ENCODE measurements at places on chromosomes 6 and 20.

DNA sequence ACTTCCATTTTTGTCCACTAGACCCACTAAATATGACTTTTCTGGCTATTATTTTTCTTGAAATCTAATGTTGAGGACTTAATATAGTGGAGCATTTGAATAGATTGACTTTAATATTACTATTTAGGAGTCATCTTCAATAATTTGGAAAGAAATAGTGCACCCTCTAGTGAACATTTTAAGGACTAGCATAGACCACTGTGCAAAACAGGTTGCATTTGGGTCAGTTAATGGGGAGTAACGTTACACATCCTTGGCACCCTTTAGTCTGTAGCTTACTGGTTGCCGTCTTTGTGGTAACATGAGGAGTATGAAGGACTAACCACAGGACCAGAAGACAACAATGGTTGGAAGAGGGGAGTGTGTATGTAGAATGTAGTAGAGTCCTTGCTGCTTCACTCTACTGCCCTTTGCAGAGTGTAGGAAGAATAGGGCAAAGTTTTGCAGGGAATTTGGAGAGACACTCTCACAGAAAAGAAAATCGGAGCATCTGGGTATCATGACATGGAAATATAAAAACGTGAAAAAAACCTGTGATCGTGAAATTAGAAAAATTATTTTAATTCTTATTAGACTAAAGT lies 25.2 kb downstream of the RFPL4B start:
- no peak for DNase-seq

DNA sequence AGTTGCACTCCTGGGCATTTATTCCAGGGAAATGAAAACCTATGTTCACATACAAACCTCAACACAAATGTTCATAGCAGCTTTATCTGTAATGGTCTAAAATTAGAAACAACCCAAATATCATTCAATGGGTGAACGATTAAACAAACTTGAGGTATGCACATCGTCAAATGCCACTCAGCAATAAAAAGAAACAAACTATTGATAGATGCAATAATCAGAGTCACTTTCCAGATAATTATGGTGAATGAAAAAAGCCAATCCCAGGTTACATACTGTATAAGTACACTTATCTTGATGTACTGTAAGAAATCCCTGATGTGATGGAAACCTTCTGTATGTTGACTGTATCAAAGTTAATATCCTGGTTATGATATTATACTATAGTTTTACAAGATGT lies 38.8 kb downstream of the RNF24 start:
- DNase-seq, result no peak

DNA sequence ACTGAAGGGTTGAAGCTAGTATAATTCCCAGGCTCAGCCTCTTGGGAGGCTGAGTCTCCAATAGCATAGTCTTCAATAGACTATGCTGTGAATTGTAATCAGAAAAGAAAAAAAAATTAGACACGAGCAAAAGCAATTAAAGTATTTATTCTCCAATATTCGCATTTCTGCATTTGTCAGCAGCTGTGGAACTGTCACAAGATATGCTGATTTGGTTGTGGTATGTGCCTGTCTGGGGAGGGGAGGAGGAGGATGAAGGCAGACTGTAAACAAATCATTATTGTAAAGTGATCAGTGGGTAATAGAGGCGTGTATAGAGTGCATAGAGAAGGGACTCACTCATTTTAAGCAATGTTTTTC lies 10.1 kb upstream of the BICRAL start:
- DNase-seq, result no peak

DNA sequence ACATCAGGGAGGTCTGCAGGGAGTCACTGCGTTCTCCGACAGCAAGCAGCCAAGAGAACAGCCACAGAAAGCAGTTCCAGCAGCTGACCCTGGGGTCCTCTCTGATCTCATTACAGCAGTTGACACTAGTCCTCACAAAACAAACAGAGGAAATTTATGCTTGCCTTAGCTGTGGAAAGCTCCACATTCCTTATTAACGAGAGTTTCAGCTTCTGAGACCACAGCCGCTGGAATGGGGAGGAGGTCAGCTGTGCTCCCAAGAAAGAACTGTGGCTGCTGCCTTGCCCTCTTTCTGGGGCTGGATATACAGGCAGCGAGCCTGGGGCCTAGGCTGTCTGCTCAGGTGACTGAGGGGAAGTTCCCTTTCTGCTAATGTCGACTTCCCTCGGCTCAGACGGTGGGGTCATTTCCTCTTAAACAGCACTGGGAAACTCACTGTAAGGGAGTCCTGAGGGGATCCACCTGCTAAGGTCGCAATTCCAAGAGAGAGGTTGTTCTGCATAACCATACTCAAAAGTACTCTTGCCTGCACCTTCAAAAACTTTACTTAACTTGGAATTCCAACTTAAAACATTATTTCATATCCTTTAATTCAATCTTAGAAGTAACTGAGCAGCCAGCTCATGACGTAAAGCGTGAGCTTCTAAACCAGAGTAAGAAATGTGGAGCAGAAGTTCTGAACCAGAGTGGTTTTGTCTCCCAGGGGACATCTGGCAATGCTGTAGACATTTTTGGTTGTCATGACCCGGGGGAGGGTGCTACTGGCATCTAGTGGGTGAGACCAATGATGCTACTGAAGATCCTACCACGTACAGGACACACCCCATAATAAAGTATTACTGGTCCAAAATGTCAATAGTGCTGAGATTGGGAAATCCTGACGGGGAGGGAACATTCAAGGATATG lies 80.3 kb downstream of the BACH2 start:
- no peak for DNase-seq

DNA sequence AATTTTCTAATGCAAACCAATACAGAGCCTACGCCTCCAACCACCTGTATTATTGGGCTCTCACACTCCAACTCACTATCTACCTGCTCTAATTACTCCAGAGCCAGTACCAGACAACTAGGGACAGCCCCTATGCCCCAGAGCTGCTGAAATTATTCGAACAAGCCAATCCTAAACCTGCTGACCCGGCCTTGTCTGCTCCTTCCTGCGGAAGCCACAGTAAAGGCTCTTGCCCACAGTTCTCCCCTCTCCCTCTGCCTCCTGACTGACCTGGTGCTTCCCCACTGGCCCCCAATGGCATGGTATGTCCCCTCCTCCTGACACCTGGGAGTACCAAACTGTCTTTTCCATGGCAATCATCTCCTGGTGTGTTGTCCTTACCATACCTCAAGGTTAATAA lies 4.1 kb upstream of the TOX2 start:
- DNase-seq, result no peak

- no peak for DNase-seq
Observed at GRCh38 chr6:151005896-151006632, 140.6 kb downstream of the MTHFD1L start.

- no peak for DNase-seq
Observed at GRCh38 chr20:44409132-44409600, 53.7 kb downstream of the HNF4A start.

GRCh38 chr20:20946122-20946759 lies 159.9 kb downstream of the LINC00237 start:
- DNase-seq, result no peak

DNA sequence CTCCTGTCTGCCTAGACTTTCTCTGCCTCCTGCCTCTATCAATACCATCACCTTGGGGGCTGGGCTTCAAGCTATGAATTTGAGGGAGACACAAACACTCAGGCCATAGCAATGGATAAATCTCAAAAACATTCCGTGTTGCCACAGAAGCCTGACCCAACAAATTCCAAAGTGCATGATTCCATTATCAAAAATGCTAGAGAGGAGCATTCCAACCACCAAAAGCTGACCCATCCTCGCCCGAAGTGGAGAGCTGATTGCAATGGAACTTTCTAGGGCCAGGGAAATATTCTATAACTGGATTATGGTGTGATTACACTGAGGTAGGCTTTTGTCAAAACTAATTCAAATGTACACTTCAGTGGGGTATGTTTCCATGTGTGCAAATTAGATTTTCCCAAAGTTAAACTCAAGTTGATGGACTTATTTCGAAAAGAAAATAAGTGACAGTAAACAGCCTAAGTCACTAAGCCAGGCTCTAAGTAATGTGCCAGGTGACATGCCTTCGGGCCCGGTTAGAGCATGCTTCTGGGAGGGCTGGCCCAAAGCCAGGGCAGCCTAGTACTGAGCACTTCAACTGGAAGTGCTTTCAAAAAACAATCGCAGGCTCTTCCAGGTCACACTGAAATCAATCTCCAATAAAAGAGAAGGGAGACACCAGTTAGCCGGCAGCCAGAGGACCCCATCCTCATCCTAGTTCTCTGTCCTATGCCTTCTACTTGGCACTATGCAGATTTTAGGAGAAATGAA lies 142.3 kb downstream of the TBXT start:
- DNase-seq, result no peak

- DNase-seq, result no peak
Observed at GRCh38 chr6:23499549-23499948, 626.5 kb upstream of the NRSN1 start.

GRCh38 chr20:45518282-45518681 lies 2.9 kb upstream of the SPINT3 start:
- DNase-seq, result no peak

DNA sequence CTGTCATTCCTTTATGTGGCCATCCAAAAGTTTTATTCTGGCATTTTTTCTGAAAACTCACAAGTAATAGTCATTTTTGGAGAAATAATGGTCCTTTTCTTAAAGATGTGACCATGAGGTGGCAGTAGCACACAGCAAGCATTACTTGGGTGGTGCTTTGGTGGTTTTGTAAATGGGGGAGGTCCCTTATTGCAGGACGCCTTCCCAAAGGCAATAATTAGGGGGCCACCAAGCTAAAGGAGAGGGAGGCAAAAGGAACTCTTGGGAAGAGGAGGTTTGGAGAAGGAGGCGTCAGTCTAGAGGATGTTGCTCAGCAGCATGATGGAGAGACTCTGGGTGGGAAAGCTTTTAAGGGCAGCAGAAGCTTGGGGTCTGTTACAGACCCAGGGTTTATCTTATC lies 422.6 kb upstream of the MMS22L start:
- DNase-seq, result no peak

DNA sequence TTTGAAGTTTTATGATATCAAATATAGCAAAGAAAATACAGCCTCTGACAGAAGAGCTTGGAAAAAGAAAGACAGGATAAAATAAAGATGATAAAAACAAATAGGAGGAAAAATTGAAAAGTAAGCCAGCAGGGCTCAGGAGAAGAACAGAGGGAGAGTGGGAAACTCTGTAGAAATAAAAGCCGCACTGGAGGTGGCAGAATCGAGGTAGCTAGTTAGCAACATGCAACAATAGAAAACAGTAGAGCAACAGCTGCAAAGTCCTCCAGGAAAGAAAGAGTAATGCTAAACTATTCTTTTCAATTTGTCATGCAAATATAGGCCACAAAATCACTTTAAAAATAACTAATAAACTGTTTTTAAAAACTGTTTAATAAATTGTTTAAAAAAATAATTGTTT lies 28.8 kb downstream of the HBS1L start:
- DNase-seq, result no peak

GRCh38 chr20:59084041-59084850 lies 41.7 kb upstream of the PRELID3B start:
- no peak for DNase-seq

GRCh38 chr6:12221856-12222255 lies 68.3 kb upstream of the EDN1 start:
- DNase-seq, result no peak

GRCh38 chr6:15426901-15427300 lies 181.0 kb downstream of the JARID2 start:
- no peak for DNase-seq

GRCh38 chr20:33516882-33517281 lies 27.0 kb downstream of the CBFA2T2 start:
- no peak for DNase-seq

- no peak for DNase-seq
Observed at GRCh38 chr20:61436667-61437279, 184.7 kb downstream of the CDH4 start.

DNA sequence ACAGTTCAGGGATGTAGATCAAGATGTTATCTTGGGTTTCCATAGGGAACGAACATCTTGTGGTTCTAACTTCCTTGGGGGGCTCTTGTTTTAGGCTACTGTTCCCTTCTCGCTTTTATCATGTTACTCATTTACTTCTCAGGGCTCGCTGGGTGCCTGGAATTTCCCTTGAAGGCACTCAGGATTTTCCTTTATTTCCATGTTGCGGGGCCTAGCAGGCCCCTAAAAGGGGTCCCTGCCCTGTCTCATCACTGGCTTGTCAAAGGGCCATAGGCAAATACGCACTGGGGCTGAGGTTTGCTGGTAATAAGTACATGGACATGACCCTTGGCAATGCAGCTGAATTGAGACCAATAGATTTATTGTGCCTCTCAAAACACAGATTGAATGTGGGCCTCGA lies 262.3 kb downstream of the CDH4 start:
- DNase-seq, result no peak
